GM03348 (cell line): ENCODE measurements at places on chromosomes 2 and 18.

DNA sequence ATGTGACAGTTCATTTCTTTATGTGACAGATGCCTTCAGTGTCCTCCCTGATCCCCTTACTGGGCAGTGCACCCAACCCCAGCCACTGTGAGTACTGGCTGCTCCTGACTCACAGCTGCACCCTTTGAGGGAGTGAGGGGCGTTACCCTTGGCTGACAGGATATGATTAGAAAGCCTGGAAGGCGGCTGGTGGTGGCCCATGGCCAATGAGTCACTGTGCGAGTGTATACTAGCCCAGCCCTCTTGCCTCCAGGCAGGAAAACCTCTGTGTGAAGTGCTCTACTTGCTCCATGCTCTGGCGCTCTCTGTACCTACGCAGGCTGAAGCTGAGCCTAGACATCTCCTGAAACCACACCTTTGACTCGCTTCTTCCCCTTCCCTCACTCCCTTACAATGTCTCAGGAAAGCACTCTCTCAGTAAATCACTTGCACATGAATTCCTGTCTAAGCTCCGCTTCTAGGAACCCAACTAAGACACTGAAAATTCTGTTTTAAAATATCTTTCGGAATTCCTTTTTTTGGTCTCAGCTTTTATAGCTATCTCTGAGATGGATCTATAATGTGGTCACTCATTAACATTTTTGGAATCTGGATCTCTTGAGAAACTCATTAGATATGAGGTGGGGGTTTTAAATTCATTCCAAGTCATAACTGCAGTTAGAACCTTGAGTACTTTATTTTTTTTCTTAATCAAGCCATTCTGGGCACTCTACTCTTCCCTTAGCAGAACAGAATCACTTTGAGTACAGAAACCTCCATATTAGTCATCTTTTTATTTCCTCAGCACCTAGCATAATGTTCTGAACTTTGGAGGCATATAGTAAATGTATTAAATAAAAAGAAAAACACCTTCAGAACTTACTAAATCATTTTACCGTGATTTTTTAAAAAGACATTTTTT lies 25.3 kb upstream of the STAM2 start:
- peak; percentile 93 for DNase-seq

DNA sequence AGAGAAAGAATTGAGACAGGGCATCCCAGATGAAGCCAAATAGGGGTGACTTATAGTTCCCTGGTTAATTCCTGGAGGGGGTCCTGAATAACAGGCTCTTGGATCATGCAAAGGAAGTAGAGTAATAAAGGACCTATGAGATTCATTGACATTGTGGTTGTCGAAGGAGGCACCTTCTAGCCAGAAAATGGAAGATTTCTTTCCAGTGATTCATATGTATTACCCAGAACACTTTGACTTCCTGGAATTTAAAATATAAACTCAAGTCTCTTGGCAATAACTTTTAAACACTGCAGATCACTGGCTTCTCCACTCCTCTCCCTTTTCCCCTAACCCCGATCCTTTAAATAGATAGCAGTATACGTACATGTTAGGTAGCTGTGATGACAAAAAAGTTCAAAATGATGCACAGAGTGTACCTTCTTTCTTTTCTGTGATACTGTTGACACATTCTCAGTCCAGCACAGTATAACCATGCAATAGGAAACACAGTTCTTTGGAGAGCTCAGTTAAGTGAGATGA lies 211.8 kb downstream of the LTBP1 start:
- DNase-seq = peak; percentile 65

DNA sequence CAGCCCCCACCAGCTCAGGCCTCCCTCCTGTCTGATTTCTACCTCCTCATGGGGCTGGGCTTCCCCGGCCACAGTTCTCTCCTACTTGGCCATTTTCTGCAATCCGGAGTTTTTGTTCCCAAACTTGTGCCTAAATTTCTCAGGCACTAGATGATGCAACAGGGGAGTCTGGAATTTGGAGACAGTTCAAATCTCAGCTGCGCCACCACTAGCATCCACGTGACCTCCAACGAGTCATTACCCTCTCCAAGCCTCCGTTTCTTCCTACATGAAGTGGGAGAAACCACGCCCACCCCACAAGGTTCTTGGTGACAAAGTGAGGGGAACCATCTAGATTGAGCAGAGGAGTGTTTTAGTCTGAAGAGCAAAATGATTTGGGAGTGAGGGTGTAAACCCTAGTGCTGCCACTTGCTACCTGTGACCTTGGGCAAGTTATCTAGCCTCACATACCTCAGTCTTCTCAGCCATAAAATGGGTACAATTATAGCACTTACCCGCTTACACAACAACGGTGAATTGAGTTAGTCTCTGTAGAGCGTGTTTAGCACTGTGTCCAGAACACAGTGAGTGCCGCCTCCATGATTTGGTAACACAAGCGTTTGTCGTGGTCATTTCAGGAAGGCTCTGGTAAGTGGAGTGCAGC lies 61.4 kb upstream of the ASAP2 start:
- peak; percentile 68 for DNase-seq

DNA sequence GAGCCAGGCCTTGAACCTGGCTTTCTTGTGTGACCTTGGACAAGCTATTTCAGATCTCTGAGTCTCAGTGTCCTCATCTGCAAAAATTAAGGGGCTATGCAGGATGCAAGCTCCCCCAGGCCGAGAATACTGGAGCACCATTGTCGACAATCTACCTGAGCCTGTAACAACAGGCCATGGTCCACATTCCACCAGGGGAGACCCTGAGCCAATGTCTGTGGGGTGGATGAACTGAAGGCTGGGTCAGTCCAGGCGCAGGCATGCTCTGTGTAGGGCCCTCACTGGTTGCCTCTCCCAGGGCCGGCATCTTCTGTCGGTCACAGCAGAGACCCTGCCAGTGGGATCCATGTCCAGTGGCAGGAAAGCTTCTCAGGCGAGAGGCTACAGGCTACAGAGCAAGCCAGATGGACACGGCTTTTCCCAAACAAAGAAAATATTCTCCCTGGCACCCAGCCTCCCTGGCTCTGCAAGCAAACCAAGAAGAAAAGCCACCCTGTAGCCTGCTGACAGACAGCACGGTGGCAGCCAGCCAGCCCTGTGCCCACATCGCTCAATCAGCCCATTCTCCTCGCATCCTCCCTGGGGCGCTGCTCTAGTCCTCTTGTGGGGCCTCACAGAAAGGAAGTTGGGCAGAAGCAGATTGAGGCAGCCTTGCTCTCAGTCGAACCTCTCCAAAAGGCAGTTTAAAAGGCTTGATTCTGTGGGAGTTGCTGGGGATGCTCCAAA lies 48.7 kb upstream of the FZD7 start:
- DNase-seq = no peak

- DNase-seq = no peak
These were observed 160.9 kb downstream of the DYSF start for GRCh38 chr2:71613953-71614925.

GRCh38 chr2:29187926-29188325 lies 72.7 kb downstream of the CLIP4 start:
- DNase-seq = peak; percentile 47

- DNase-seq = peak; percentile 30
These were observed 51.6 kb downstream of the DPP4 start for GRCh38 chr2:162022290-162022945.

DNA sequence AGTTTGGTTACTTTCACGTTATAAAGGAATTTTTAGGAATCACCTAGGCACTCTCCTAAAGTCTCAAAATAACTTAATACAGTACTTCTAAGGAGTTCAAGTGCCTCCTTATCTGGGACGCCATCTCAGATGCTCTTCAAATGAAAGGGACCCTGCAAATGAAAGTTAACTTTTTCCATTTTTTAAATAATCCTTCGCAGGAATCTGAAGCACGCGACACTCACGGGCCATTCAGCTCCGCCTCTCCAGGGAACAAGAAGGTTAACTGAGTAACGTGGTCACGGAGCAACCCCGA lies 537 bp upstream of the ZC3H15 start:
- DNase-seq = no peak

- peak; percentile 27 for DNase-seq
These were observed 197.4 kb upstream of the NCKAP5 start for GRCh38 chr2:133765658-133766057.

- no peak for DNase-seq
These were observed 63.5 kb downstream of the CDH2 start for GRCh38 chr18:28113271-28114029.
